ENCODE measurements at places on chromosomes 7 and 10.

GRCh38 chr7:30032310-30033125 lies 4.3 kb downstream of the PLEKHA8 start:
- no peak for DNase-seq

DNA sequence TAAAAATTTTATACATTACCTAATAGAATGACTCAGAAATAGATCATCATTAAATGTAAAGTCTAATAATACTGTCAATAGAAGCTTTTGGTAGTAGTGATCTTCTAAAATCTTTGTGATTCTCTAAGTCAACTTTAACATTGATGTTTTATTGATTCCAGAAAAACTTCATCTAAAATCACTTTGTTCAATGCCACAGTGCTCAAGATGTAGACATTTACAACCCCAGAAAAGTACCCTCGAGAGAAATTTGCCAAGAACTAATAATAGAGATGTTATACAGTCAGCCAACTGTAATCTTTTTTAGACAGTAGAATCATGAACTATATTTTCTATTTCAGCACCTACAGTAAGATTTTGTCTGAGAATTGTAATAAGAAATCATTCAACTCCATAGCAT lies 369.2 kb upstream of the AKR1E2 start:
- DNase-seq: no peak

DNA sequence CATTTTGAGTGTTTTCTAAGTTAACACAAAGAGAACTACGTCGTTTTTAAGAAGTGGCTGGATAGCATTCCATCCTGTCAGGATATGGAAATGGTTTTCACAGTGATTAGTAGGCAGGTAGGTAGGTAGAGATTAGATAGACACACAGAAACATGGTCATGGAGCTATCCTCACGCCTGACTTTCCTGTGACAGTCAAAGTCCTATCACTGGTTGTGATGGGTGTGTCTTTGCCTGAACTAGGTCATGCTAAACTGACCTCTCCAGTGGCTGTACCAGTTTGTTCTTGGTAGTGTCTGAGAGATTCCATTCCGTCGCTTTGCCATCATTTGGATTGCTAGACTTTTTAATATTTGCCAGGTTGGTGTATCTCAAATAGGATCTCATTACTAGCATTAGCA lies 28.2 kb downstream of the FKBP6 start:
- no peak for DNase-seq

DNA sequence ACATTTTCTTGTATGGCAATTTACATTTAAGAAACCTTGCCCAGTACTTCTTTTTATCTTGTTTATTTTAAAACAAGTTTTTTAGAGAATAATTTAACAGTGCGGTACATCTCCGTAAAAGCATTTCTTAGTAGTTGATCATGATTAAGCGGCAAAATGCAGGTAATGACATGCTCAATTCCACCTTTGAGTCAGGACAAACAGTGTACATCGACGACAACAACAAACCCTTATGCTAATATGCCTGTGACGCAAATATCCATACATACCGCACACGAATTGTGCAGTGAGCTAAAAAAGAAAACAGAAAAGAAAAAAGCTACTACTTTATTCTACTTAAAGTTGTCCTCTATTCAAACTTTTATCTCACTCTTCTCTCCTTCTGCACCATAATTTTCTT lies 1.9 kb downstream of the MAGI2 start:
- no peak for DNase-seq

GRCh38 chr7:136339464-136339863 lies 362.3 kb upstream of the MTPN start:
- DNase-seq: no peak

GRCh38 chr7:42934291-42934690 lies 2.1 kb downstream of the MRPL32 start:
- no peak for DNase-seq

GRCh38 chr10:48456808-48457761 lies 147.8 kb downstream of the ARHGAP22 start:
- no peak for DNase-seq

- DNase-seq: no peak
Observed at GRCh38 chr10:64519831-64520230, 998.6 kb downstream of the REEP3 start.
